ENCODE measurements at places on chromosomes 6 and 20.

DNA sequence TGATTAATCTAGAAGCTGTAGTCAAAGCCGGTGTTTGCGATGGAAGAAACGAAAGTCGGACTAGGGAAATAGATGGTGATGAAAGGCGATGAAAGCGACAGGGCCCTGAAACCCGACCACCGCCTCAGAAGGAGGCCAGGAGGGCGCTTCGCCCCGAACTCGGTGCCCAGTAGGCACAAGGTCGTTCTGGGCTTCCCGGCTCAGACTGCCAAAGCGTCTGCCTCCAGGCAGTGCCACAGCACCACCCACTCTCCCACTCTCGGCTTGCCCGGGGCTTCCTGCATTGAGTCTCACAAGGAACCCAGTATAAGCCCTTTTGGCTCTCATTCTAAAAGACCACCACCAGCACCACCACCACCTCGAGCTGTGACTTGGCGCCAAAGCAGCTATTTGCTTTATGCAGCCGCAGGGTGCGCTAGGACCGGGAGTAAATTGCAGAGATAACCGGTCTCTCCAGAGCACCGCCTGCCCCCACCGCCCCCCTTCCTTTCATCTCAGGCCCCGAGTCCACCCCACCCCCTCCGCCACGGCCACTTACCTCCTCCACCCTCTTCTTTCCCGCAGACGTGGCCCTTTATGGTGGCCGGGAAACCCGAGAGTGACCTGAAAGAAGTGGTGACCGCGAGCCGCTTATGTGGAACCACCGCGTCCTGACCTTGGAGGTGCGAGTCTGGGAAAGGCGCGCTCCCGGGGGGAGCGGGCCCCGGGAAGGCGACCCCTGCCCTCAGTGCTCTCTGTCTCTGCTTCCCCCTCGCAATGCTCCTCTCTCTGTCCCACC is 2.4 kb downstream of the TCF21 start:
- peak; percentile 70 for DNase-seq

GRCh38 chr20:22690000-22690399 is 105.6 kb upstream of the FOXA2 start:
- no peak for DNase-seq

- no peak for DNase-seq
Observed at GRCh38 chr6:166433096-166433495, 50.4 kb upstream of the MPC1 start.

- DNase-seq, result no peak
Observed at GRCh38 chr6:33413241-33414120, 2.7 kb downstream of the PHF1 start.

- no peak for DNase-seq
Observed at GRCh38 chr6:150478656-150479545, 110.1 kb downstream of the IYD start.

DNA sequence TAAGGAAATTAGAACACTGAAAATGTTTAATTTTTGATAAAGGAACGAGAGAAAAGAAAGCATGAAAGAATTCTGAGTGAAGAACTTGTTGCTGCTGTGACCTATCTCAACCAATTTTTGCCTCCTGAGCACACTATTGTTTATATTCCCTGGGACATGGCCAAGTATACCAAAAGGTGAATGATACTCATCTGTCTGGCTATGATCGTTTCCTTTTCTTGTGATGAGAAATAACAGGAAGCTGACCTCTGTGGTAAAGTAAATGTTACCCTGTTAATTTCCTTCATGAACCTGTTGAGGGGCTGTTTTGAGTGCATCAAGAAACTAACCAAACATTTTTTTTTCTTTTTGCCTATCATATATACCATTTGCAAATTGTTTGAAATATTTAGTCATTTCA is 69.1 kb downstream of the FIG4 start:
- DNase-seq, result no peak

DNA sequence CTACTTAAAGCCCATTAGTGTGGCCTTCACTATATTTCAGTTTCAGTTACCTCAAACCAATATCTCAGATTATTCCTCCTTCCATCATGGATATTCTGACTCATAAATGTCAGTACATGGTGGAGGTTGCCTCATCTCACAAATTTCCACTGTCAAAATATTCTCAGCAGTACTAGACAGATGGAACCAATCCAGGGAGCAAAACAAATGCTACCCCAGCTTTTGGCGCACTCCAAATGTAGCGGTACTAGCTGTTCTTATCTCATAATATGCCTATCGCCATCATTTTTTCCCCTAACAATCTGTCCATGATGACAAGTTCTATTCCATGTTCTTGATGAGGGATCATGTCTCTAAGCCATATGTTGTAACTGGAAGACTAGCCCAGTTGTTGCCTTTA is 1026.1 kb downstream of the KIF16B start:
- DNase-seq, result no peak

GRCh38 chr20:58072695-58073671 is 155.5 kb downstream of the ANKRD60 start:
- DNase-seq, result no peak

GRCh38 chr6:33771146-33772081 is 17.5 kb downstream of the LEMD2 start:
- peak; percentile 84 for DNase-seq

- no peak for DNase-seq
Observed at GRCh38 chr6:43717389-43717788, 29.8 kb upstream of the MRPS18A start.

GRCh38 chr6:88933521-88933920 is 29.9 kb downstream of the RNGTT start:
- DNase-seq, result no peak

GRCh38 chr6:39665861-39666260 is 59.3 kb downstream of the KIF6 start:
- no peak for DNase-seq

DNA sequence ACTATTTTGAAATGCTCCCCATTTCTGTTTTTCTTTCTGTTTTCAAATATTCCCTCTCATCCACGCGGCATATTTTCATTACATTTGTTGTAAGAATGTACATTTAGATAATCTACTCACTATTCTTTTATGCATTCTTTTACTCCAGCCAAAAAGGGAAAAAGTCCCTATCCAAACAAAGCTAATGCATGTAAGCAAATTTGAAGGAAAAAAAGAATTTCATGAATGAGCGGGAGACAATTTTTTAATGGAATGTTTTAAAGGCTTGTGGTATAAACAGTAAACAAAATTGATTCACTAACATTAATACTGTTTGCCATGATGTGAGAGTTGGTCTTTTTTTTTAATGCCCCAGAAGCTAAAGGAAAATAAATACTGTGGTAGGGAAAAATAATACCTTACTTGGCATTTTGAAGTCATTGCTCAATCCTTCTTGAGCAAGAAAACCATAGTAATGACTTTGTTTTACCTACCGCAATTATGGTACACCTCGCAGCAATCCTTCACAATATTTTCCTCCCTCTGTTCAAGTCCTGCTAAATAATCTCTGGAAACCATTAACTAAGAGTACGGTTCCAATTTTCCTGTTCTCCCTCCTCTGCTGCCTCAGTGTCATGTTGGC is 79.0 kb downstream of the BACH2 start:
- DNase-seq, result no peak

- no peak for DNase-seq
Observed at GRCh38 chr6:107574856-107575255, 84.9 kb downstream of the SOBP start.

DNA sequence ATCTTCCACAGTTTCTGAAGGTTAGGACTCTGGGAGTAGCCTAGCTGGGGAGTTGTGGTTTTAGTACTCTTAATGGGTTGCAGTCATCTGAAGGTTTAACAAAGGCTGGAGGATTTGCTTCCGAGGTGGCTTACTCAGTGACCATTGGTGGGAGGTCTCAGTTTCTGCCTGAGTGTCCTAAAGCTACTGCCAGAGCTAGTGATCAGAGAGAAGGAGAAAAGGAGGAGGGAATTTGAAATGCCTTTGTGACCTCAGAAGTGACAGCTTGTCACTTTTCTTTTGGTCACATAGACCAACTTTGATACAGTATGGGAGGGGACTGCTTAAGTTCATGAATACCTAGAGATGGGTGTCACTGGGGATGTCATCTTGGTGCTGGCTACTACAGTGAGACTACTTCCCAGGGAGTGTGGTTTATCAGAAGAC is 41.3 kb downstream of the NCOA3 start:
- DNase-seq, result no peak

DNA sequence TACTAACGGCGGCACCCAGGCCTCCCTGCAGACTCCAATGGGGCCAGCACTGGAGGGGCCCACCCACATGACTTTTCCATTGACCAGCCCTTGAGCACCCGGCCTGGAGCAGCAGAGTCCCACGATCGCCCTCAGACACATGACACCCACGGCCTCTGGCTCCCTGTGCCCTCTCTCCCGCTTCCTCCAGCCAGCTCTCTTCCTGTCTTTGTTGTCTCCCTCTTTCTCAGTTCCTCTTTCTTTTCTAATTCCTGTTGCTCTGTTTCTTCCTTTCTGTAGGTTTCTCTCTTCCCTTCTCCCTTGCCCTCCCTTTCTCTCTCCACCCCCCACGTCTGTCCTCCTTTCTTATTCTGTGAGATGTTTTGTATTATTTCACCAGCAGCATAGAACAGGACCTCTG is 26.1 kb upstream of the FANCE start:
- DNase-seq, result no peak

DNA sequence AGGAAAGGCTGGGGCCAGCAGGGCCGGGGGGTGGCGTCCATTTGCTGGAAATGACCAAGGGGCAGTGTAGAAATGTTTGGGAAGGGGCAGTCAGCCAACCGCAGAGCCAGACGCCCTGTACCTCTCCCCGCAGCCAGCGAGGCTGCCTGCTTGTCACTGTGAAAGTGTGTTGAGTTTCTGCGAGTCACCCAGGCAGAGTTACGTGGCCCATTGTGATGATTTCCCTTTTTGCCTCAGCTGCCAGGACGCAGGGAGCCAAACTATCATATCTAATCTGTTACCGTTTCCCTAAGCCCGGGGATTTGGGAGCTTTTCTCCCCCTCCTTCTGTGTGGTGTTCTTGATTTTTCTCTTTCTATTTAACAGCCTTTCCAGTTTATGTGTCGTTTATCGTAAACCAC is 67.9 kb upstream of the STX16 start:
- no peak for DNase-seq

DNA sequence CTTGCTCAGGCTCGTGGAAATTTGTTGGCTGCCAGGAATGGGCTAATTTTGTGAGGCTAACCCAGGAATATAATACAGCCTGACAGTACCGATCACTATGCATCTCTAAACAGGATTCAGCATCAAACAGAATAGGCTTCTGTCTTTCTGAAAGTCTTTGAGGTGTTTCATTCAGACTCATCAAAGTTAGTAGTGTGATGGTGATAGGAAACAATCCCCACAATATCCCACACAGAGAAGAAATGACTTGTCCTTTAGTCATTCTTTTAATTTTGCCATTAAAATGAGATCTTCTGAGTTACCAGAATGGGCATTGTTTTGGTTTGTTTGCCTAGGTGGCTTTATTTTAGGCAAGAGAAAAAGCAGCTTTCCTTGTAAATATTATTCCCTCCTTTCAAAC is 54.3 kb downstream of the FAM229B start:
- no peak for DNase-seq

- no peak for DNase-seq
Observed at GRCh38 chr6:166877906-166878305, 78.4 kb downstream of the RNASET2 start.

GRCh38 chr6:1464781-1465370 is 75.5 kb downstream of the FOXF2 start:
- DNase-seq, result no peak

DNA sequence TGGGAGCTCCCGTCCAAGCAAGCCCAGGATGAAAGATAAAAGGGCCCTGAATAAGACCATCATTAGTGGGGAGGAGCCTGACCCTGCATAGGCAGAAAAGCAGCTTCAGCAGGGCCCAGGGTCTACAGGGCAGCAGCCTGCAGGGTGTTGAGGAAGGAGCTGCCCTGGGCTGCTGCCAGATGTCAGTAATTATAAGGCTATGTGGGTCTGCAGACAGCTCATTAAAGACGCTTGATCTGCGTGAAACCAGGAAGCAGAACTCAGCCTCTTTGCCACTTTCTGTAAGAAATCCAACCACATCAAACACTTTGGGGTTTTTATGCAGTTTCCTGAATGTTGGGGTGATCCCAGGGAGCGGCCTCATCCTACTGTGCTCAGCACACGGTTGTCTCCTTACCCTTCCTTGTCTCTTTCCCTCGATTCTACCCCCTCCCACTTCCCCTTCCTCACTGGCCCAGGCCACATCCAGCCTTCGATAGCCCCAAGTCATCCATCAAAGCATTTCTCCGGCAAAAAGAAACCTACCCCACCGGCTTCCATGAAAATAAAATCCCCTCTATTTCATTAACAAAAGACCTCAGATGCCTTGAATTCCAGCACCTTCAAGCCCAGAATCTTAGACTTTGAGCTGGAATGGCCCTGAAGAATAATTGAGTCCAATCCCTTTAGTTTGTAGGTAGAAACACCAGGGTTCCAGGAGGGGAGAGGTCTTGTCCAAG is 1.0 kb upstream of the TGM6 start:
- no peak for DNase-seq

DNA sequence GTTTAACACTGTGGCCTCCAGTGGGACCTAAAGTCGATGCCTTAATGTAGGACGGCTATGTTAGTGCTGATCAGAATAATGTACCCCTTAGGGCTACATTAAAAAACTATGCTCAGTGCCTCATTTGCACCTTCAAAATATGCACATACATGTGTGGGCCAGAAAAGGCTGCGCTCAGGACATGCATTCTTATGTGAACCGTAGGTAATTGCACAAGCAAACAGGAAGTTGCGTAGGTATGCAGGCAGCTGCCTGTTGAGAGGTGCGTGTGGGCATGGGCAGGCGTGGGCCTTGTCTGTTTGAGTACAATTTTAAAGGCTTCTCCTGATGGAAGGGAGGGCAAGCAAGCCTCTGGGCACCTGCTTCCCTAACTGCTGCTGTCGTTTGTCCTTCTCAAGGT is 116.2 kb upstream of the JAG1 start:
- DNase-seq, result no peak

- DNase-seq, result no peak
Observed at GRCh38 chr6:163001330-163001729, 273.6 kb downstream of the PACRG start.

DNA sequence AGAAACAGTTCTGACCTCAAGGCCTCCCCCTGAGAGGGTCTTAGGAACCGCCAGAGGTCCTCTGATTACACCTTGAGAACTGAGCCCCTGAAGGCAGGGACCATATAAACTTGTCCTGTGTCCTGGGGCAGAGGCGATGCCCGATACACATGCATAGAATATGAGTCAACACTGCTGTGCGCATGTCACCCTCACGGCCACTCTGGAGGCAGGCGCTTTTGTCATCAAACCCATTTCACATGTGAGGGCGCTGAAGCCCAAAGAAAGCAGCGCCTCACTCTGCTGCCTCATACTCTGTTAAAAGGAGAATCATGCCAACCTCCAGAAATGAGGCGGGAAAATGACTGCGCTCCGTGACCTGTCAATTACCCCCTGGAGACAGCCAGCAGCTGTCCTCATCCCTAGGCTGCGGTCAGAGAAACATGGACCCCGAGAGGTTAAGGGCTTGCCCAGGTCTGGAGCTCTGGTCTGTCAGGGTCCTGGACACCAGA is 158.3 kb downstream of the GRM4 start:
- peak; percentile 2 for DNase-seq

- DNase-seq, result no peak
Observed at GRCh38 chr6:39378175-39378959, 55.9 kb upstream of the KCNK16 start.

GRCh38 chr6:143005816-143006215 is 54.9 kb upstream of the AIG1 start:
- DNase-seq, result no peak

GRCh38 chr6:17705428-17705777 is 1.3 kb downstream of the NUP153 start:
- no peak for DNase-seq

GRCh38 chr6:53309901-53310300 is 38.8 kb downstream of the ELOVL5 start:
- DNase-seq, result no peak

GRCh38 chr6:8844968-8845367 is 409.6 kb upstream of the SLC35B3 start:
- DNase-seq, result no peak

- DNase-seq, result no peak
Observed at GRCh38 chr6:40582892-40583291, 4.3 kb downstream of the LRFN2 start.

All from 8988T (cell line).